GM18507 (cell line): ENCODE measurements at places on chromosomes 6 and 20.

- no peak for DNase-seq
Measured at GRCh38 chr6:19851241-19852089, 14.3 kb downstream of the ID4 start.

GRCh38 chr6:151681433-151682059 lies 125.9 kb upstream of the ESR1 start:
- no peak for DNase-seq

DNA sequence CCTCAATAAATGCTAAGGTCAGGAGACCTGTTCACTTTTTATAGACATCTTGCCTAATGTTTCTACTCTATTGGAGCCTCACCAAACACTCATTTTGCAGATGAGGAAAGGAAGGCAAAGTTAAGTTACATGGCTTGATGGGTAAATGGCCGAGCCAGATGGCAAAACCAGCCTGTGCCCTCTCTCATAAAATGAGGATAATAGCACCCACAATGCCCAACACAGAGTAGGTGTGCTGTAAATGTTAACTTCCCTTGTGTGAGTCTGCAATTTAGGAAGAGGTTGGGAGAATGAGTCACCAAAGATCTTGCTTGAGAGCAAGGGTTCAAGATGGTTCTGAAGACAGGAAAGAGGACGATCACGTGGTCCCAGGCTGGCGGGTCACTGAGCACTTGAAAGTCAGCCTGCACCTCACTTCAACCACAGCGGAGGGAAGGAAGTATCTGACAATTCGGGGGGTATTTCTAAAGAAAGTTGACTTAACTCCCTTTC lies 3.3 kb downstream of the KCNK5 start:
- no peak for DNase-seq

- DNase-seq, result no peak
Measured at GRCh38 chr20:19916531-19917485, 100.4 kb upstream of the NAA20 start.

- DNase-seq, result no peak
Measured at GRCh38 chr6:107209406-107210305, 94.3 kb upstream of the BEND3 start.

- DNase-seq, result no peak
Measured at GRCh38 chr20:24683676-24684075, 214.2 kb downstream of the SYNDIG1 start.

GRCh38 chr6:129759796-129760605 lies 50.0 kb upstream of the ARHGAP18 start:
- no peak for DNase-seq

DNA sequence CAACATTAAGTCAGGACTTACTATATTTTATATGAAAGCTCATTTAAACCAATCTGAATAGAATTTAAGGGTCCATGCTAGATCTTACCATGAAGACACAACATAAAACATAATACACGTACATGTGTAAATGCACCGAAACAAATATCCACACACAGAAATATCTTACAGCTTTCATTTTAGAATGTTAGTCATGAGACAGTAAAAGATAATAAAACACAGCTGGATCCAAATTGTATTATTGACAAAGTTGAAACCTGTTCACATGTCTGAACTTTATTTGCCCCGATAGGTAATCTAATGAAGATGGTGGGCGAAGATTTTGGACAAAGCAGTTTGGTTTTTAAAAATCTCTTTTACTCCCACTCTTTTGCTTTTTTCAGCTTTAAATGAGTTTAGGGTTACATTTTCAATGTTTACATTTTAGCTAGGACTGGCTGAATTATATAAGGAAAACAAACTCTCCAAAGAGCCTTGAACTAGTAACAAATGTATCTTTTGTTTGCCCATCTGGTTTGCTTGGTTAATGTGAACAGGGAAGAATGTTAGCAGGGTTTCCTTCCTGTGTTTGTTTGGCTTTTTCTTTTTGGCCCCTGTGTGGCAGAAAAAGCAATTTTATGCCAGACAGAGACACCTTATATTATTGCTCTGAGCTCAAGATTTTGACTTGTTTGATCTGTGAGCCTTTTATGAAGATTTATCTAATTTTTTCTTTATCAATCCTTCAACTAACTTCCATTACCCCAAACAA lies 5.1 kb upstream of the TMEM181 start:
- no peak for DNase-seq

GRCh38 chr20:25025986-25026605 lies 31.8 kb downstream of the ACSS1 start:
- DNase-seq, result no peak

- no peak for DNase-seq
Measured at GRCh38 chr20:52948491-52948890, 23.7 kb upstream of the TSHZ2 start.

DNA sequence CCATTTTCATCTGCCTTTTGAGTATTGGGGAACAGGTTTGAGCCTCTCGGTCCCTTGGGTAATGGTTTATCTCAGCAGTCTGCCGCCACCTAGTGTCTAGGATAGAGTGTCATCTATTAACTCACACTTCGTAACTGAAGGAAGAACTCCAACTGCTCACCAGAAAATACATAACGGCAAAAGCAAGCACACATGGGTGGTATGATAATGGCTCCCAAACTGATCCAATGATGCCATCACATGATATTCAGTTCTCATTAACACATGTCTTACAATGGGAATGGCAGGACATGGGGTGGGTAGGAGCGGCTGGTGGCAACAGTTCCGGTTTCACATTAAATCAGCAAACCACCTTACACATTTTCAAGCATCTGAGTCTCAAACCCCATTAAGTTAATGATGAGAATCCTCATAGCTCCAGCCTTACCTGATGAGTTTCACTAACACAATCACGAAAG lies 110.7 kb upstream of the PHACTR1 start:
- DNase-seq, result no peak

DNA sequence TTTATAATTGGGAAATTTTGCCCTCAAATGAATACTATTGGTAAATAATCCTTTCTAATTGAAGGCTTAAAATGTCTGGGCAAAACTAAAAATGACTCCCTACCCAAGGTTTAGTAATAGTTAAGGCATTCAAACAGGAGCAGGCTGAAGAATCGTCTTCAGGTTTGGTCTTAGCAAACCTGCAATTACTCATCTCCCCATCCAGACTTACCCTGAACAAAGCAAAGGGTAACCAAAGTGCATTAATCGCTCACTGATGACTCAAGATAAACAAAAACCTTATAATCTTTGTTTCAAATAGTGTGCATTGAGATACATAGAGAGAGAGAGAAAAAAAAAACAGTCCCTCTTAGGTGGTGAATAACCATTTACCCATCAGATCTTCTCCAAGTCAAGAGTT lies 225.5 kb downstream of the BMP2 start:
- DNase-seq, result no peak

DNA sequence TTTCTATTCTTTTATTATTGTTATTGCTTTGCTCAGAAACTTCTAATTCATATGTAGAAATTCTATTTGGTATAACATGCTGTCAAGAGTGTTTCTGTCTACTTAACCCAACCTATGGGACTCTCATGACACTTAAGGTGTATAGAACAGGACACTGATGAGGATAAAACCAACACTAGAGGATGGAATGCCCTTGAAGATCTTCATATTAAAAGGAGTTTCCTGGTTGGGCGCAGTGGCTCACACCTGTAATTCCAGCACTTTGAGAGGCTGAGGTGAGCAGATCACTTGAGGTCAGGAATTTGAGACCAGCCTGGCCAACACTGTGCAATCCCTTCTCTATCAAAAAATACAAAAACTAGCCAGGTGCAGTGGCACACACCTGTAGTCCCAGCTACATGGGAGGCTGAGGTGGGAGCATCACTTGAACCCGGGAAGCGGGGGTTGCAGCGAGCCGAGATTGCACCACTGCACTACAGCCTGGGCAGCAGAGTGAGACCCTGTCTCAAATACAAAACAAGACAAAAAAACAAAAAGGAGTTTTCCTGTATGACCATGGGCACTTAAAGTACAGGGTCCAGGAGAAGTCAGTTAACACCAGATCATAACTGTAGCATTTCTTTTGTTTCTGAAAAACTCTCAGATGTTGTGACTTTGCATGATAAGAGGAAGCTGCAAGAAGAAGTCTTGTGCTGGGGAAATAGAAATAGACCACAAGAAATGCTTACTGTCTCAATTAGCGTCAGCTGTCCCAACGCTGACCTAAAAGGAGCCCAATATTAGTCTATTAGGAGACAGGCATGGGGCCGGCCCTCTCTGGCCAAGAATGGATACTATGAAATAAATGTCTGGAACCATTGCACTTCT lies 38.9 kb upstream of the CD2AP start:
- DNase-seq, result no peak

- no peak for DNase-seq
Measured at GRCh38 chr6:166572370-166573261, 13.9 kb downstream of the RAMACL start.

DNA sequence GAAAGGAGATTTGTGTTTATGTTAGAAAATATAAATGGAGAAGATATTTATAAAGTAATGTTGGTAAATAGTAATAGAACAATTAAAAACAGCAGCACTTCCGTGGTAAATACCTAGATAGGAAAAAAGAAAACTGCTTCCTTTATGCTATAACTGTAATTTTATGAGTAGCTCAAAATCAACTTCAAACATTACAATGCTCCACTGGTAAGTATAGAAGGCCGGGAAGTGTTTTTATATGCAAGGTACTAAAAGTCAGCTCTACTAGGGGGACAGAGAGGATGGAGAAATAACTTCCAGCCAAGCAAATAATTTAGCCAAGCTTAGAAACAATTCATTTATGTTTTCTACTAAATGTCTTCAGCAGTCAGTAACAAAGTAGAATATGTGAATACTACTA lies 56.7 kb downstream of the ARHGAP18 start:
- DNase-seq, result no peak

- no peak for DNase-seq
Measured at GRCh38 chr6:148166339-148166968, 176.2 kb upstream of the SASH1 start.

DNA sequence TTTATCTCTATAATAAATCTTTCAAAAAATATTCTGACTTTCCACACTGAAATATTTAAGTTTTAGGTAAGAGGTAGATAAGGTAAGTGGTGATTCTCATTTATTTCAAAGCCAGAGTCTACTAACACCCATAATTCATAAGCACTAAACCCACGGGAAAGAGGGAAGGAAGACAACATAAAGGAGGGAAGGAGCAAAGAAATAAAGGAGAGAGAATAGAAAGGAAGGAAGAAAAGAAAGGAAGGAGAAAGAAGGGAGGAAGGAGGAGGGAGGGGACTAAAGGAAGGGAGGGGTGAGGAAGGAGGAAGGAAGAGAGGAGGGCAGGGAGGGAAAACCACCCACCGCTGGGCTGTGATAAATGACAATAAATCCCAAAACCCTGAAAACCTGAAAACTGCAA lies 25.2 kb downstream of the MAP3K5 start:
- no peak for DNase-seq

DNA sequence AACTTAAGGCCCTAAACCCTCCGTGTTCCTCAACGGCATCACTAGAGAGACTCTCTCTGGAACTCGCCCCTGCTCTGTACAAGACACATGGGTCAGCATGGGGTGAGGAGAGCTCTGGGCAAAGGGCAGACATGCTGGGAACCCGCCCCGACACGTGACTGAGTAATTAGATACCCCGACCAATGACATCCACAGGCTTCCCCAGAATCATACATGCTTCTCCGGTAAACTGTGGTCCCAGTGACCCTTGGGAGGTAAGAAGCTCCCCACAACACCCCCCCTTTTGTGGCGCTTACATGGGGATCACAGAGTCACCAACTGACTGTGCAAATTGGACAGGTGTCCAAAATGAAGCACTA lies 31.7 kb upstream of the RPS6KA2 start:
- DNase-seq, result no peak

DNA sequence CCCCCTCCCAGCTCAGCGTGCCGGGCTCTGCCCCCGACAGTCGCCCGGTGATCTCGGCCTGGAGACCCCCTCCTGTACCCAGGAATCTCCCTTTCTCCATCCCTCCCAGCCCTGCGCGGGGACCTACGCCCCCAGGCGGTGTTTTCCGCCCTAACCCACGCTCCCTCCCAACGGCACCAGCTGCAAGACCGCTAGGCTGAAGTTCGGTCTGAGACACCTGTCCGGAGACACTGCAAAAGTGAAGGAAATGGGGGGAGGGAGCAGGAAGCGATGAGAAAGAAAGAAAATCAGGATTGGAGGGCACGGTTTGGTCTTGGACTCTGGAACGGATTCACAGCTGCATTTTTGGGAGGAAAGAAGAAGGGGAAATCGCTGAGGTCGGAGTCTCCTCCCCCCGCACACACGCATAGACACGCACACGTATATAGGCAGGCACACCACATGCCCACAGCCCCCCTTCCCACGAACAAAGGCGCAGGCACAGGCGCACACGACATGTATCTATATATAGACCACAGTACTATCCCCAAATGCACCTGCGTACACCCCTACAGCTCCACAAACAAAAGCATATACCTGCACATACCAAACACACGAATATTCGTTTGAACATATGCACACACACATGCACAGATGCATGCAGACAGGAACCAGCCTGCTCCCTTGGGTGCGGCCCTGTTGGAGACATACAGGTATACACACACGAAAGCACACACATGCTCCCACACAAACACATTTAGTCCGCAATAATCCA lies 1.0 kb downstream of the SLC32A1 start:
- DNase-seq, result no peak

- DNase-seq, result no peak
Measured at GRCh38 chr20:17012546-17013226, 214.2 kb upstream of the PCSK2 start.

- DNase-seq, result no peak
Measured at GRCh38 chr20:4069751-4070150, 54.4 kb upstream of the RNF24 start.

DNA sequence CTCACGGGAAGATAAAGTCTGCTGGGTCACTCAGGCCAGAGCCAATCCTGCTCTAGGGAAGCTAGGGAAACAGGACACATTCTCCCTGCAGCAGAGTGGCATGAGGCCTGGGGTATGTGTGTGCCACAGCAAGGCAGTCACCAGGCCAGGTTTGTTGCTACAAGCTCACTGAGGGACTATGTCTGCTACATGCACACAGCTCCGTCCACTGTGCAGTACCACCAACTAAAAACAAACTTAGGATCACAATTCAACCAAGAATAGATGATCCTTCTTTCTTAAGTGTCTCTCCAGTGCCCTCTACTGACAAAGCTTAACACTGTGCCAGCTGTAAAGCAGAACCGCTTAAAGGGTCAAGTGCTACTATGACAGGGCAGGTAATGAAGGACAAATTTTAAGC lies 192.5 kb downstream of the PTPRK start:
- DNase-seq, result no peak

GRCh38 chr20:43392561-43392960 lies 65.1 kb upstream of the SRSF6 start:
- DNase-seq, result no peak

- no peak for DNase-seq
Measured at GRCh38 chr6:165685302-165685701, 22.3 kb upstream of the PDE10A start.

- no peak for DNase-seq
Measured at GRCh38 chr6:73929405-73929804, 233.4 kb downstream of the CD109 start.

- DNase-seq, result no peak
Measured at GRCh38 chr20:52389606-52390005, 198.0 kb upstream of the ZFP64 start.

- DNase-seq, result no peak
Measured at GRCh38 chr20:14193885-14194284, 143.5 kb downstream of the FLRT3 start.

- no peak for DNase-seq
Measured at GRCh38 chr20:41664584-41664983, 46.4 kb upstream of the CHD6 start.

- DNase-seq, result no peak
Measured at GRCh38 chr20:8545212-8545611, 413.1 kb downstream of the PLCB1 start.

- DNase-seq, result no peak
Measured at GRCh38 chr20:59484228-59484627, 120.1 kb upstream of the PHACTR3 start.
